Karpas-422 (cell line): ENCODE measurements at places on chromosomes 7 and 10. TPM values are rescaled to one million over a fixed set of nuclear protein-coding genes. Genes with fewer than 3 reads are reported as not detected.

GRCh38 chr7:106128836-106129235, 16.7 kb upstream of the SYPL1 start:
- DNase-seq: no peak

DNA sequence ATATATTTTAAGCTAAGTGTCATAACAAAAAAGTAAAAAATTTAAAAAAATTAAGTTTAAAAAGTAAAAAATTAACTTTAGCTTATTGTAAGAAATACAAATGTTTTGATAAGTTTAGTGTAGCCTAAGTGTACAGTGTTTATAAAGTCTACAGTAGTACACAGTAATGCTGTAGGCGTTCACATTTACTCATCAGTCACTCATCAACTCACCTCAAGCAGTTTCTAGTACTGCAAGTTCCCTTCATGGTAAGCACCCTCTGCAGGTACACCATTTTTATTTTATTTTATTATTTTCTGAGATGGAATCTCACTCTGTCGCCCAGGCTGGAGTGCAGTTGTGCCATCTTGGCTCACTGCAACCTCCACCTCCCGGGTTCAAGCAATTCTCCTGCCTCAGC, 316.0 kb downstream of the FGFR2 start:
- DNase-seq: no peak

GRCh38 chr10:66834802-66835201, 91.0 kb upstream of the LRRTM3 start:
- DNase-seq: no peak

- DNase-seq: no peak
These were observed 345.7 kb downstream of the GATA3 start for GRCh38 chr10:8400151-8400550.

DNA sequence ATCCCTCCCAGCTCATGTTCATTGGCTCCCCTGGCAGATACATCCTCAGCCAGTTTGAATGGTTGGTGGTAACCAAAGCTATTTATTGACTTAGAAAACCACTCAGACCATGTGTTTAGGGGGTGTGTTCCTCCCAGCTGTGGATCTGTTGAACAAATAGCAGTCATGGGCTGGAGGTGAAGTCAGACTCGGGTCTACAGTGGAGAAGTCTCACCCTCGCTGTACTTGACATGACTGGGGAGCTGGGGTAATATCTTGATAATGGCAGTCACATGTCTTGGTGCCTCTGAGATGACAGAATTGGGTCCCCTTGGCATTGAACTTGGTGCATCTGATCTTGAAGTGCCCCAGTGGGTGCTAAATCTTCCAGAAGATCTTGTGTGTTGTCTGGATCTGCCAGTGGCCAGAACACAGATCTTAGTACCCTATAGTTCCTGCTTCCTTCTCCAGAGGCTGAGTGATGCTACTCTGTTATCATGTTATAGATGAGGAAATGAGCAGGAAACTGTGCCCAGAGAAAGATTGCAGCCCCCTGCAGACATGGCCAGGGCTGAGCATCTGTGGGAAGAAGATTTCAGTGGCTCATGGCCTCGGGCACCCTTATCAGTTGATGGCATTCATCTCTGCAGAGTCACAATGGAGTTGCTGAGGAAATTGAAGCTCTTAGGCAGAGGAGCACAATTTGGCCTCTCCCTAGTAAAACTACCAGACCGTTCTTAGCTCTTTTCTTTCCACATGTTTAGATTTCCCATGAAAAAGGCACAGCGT, 50.4 kb downstream of the ADRA2A start:
- no peak for DNase-seq

DNA sequence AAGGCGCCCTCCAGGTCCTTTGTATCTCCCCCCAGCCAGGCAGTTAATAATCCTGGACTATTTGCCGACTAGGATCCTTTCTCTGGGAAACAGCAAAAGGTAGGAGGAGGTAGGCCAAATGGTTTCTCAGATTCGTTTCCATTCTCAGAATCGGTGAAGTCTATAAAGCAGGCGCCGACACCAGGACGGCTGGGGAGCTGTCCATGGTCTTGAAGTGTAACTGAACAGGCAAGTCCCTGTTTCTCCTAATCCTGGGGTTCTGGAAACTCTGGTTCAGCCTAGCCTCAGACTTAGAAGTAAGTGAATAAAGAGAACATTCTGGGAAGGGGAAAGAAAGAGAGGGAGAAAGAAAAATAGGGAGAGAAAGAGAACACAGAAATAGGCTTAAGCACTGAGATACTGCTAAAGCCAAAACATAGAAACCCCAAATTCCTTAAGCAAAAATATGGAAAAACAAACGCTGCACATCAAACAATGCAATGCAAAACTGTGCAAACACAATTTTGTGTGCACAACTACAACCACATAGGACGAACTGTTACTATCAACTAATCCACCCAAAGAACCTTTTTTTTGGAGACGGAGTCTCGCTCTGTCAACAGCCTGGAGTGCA, 11.1 kb upstream of the INA start:
- peak; percentile 56 for DNase-seq

DNA sequence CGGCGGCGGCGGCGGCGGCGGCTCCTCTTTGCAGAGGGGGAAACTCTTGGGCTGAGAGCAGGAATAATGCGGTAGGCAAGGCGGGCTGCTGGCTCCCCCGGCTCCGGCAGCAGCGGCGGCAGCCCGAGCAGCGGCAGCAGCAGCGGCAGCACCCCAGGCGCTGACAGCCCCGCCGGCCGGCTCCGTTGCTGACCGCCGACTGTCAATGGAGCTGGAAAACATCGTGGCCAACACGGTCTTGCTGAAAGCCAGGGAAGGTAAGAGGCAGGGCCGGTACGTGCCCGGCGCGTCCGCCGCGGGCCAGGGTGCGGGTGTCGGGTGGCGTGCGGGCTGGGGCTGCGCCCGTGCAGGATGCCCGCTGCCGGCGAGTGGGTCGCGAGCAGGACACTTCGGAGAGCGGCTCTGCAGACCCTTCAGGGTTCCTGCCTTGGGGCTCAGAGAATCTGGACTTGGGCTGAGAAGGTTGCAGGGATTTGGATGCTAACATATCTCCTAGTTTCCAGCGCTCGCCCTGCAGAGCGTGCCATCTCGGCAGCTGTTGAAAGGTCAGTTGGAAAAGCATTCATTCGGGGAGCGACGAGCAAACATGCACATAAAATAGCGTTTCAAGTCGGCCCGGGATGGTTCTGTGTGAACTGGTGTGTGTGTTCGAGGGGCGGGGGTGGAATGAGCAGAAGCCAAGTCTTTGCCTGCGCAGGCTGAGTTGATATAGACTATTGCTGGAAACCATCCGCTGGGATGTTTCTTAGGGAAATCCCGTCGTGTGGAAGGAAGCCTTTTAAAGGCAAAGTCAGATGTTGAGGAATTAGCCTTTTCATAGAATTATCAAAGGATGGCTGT, 562 bp downstream of the GRK5 start:
- DNase-seq: peak; percentile 70

DNA sequence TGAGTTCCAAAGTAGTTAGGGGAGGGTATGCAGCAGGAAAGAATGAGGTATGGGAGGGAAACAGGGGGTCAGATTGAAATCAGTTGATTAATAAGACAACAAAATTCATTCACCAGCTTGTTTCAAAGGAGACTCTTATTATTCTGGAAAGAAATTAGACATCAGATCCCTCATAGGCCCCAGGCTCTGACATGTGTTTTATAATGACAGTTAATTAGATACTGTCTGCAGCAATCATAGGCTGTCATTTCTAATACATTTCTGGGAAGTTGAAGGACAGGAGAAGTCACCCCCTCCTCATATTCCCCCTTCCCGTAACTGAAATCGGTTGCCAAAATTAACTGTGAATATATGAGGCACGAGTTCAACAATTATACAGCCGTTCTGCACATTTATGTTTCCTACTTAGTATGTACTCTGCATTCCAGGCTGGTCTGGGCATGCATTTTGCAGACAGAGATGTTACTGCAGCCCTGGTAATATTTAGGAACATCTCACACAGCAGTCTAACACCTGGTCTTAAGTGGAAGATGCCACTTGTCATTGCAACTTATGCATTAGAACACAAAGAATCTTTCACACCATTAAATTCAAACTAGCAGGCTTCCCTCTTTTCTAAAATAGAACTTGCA, 355.2 kb upstream of the LRGUK start:
- DNase-seq: no peak

- no peak for DNase-seq
These were observed 296.2 kb upstream of the MGMT start for GRCh38 chr10:129170812-129171211.

- DNase-seq: no peak
These were observed 33.4 kb downstream of the ELFN1 start for GRCh38 chr7:1703441-1703840.

DNA sequence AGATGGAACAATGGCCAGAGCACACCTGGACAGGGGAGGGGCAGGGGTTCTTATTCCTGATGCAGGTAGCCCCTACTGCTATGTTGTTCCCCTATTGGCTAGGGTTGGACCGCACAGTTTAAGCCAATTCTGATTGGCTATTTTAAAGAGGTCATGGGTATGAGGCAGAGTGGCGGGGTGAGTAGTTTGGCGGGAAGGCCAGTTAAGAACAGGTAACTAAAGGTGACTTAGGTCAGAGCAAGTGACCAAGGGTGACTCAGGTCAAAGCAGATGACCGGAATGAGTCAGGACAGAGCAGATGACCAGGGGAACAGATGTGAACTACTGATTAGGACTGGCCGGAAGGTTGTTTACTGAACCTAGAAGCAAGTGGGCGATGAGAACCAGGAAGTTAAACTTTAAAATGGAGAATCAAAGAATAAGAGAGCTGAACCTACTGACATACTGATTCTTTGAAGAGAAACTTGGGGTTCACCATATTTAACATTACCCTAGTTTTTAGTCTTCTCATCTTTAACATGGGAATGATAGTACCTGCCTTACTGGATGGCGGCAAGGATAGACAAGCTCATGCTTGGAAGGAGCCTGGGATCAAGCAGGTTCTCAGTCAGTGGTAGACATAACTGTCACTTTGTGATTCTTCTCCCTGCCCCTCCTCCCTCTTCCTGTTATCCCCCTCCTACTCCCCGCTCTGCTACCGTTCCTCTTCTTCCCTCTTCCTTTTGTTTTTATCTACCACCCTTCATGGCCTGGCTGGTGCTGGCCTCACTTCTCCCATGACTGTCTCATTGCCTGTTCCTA, 55.0 kb downstream of the CCNY start:
- no peak for DNase-seq

DNA sequence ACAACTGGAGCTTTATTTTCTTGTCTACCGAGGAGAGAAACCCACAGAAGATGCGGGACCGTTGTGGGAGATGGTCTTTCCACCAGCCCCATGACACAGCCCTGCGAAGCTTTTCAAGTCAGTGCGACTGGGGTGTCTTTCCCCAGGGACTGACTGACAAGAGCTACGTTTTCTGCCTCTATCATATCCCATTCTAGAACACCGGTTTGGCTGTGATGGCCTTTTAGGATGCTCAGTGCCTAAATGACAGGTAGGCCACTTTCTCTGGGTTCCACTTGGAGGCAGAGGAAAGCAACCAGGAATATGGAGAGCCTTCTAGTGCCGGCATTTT, 16.9 kb downstream of the SLC13A4 start:
- no peak for DNase-seq

- no peak for DNase-seq
These were observed 2.7 kb downstream of the ZMIZ1 start for GRCh38 chr10:79071396-79071923.

GRCh38 chr10:93412801-93413200, 69.3 kb downstream of the MYOF start:
- peak; percentile 50 for DNase-seq

DNA sequence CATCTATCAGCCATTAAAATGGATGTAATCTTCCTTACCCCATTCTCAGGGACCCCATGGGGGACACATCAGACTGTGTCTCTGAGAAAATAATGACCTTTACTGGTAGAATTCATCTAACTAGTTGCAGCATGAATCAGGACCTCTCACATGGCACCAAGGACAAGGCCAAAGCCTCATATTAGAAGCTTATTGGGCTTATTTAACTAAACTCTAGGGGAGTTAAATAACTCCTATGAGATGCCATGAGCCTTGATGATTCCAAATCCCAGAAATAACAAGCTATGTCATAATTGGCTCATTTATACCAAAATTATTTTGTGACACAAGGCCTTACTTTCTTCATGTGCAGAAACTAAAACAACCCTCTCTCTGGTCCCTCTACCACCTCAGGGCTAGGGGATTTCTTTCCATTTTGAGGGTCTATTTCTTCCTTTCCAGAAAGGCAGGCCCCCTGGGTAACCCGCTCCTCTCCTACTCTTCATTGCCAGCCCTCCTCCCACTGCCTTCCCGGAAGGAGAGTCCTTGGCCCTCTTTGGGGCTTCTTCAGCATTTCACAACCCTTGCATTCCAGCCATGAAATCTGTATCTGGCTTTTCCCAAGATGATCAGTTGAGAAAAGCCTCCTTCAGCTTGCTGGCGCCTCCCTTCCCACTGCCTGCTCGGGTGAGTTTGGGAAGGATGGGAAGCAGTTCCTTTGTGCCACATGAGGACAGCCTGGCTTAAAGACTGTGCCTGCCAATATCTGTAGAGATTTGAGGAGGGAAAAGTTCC, 41.8 kb upstream of the TRIM8 start:
- no peak for DNase-seq

GRCh38 chr7:88132725-88133124, 87.1 kb downstream of the SRI start:
- DNase-seq: peak; percentile 43

DNA sequence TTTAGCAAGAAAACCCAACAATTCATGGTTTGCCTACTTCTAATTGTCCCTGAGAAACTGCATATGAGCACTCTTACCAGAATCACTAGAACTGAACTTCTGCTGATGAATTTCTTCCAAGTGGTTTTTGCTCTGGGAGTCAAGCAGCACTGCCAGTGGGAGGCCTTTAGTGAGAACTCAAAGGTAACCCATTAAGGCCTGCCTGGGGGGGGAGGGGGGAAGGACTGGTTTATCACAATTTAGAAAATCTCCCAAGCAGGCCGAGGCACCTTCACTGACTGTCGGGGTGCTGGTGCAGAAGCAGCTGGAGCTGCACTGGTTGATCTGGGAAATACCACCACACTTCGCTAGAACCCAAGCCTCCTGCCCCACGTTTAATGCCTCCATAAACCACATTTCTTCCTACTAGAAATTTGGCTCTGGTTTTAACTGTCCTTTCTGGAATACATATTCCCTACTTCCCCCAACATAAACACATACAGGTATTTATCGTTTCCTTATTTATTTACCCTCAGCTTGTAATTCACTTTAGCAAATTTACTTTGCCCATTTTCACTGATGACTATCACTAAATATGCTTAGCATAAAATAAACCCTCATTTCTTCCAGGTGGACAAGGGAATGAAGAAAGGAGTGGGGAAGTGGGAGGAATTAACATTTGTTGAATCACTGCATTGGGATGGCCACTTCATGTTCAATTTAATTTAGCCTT, 14.2 kb downstream of the ANK3 start:
- DNase-seq: no peak

SP8 gene
- total RNA-seq: not detected in 2 replicates

HMX2 gene
- not detected in 2 replicates for total RNA-seq

PNLIPRP2 gene
- total RNA-seq: not detected in 2 replicates

ELFN1 gene
- not detected in 2 replicates for total RNA-seq

HTR5A gene
- not detected in 2 replicates for total RNA-seq

NEUROD6 gene
- total RNA-seq: not detected in 2 replicates

SLC13A1 gene
- not detected in 2 replicates for total RNA-seq

RAMP3 gene
- total RNA-seq: not detected in 2 replicates

CALHM3 gene
- total RNA-seq: 0.30 and 0.61 TPM in 2 replicates

OPN4 gene
- total RNA-seq: not detected in 2 replicates

GIMAP6 gene
- not detected in 2 replicates for total RNA-seq

SLC26A3 gene
- total RNA-seq: not detected in 2 replicates
